Hematopoietic multipotent progenitor cell treated with erythropoietin and hydrocortisone succinate and interleukin-3 and kit ligand, for 6 days (in vitro differentiated cells): ENCODE measurements at places on chromosomes 5 and 9.

DNA sequence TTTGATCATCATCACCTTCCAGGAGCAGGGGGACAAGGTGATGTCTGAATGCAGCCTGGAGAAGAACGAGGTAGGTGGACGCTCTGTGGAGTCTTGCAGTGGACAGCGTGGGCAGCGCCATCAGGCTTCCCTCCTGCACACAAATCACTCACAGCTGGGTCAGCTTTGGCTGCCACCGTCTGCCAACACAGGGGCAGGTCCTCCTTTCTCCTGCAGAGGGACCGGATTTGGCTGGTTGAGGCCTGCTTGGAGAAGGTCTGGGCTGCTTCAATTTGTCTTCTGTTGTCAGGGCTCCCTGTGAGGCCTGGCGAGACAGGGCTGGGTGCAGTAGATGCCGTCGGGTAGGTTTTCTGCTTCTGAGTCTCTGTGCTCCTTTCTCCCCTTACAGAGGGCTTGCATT is 180.6 kb downstream of the CACNA1B start:
- no peak for DNase-seq

DNA sequence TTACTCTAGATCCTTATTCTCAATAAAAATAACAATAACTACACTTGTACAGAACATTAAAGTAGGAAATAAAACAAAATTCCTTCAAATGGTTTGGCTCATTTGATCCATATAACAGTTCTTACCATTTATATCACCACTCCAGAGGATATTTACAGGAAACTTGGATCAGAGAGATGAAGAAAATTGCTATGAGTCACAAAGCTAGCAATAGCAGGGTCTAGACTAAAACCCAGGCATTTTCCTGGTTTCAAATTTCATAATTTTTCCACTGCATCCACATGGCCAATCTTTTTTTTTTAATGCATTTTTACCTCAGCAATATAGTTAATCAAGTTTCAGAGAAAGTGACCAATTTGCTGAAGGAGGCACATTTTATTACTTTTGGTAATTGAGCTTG is 299.2 kb downstream of the ELAVL2 start:
- no peak for DNase-seq

DNA sequence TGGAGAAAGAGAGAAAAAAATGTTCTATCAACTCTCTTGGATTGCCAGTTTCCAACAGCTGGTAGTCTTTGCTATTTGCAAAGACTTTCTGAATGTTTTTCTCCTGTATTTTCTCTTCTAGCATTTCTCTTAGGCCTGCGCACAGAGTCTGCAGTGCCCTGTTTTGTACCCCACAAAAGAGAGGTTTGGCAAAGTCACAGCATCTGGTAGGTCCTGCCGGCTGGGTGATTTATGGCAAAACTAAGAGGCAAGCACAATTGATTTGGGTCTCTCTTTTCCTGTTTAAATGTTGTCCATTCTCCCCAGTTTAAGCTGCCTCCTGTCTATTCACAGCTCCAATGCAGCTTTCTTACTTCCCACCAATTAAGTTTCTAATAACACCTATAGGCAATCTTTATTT is 193.9 kb downstream of the TRPM3 start:
- no peak for DNase-seq

DNA sequence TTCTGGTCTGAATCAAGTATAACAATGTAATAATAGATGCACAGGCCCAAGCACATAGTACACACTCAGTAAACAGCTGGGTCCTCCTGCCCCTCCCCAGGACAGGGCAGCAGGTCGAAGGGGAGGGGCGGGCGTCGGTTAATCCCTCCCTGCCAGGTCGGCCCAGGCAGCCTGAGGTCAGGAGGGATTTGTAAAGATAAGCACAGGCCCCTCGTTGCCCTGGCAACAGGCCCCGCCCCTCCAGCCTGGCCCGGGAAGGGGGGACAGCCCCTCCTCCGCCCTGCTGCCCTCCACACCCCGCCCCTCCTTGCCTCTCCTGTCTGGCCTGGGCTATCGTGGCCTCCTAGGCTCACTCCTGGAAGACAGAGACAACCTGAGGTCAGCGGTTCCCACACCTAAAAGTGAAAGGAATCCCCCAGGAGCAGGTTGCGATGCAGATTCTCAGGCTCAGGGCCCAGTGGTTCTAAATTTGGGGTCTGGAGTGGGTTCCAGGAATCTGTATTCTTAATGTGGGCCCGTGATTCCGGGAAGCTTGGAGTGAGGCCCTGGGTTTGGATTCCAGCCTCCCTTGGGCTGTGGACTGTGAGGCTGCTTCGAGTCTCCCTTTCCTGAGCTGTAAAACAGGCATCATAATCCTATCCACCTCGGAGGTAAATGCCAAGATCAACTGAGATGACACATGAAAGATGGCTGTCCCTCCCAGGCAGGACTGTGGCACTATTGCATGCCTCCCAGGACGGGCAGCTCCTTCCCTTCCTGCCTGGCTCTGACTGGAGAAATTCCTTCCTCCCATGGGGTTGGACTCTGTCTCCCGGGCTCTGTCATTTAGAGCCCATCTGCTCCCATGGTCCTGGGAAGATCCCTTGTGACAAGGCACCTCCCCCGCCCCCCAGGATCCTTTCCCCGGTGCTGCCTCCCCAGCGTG is 4.4 kb downstream of the CRB2 start:
- peak; percentile 97 for DNase-seq

GRCh38 chr9:90855208-90855902 is 53.7 kb downstream of the SYK start:
- no peak for DNase-seq

DNA sequence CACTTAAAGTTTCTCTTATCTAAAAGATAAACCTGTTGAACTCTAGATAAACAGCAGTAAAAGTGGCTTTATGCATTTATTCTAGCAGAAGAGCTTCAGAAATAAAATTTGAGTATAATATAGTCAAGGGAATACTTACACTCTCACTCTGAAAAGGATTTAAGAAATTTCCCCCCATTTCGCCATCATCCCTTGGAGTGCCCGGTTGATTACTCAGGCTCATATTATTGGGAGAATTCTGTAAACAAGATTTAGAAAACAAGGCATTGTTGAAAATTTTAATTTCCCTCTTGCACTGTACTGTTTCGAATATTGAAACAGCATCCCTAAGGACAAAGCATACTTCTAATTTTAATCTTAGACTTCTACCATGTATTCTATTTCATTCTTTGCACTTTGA is 34.5 kb upstream of the ACOT12 start:
- no peak for DNase-seq

GRCh38 chr9:137648396-137648795 is 29.6 kb downstream of the EHMT1 start:
- DNase-seq: no peak

- peak; percentile 37 for DNase-seq
Observed at GRCh38 chr9:34994260-34994899, 4.8 kb downstream of the DNAJB5 start.

DNA sequence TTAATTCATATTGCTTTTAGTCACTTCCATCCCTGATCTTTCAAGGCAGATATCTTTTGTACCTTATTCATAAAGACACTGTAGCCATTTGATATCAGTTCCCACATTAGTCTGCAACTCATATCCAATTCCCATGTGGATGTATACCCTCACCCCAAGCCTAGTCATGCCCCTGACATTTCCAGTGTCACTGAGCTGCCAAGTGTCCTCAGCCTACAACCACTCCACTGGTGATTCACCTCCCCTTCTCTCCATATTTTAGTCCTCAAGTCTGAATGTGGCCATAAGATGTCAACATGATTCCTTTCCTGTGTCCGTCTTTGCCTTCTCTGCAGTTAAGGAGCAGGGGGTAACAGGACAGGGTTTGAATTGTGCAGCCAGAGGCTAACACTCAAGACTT is 346.9 kb downstream of the RAB3C start:
- DNase-seq: no peak

GRCh38 chr5:111389390-111390082 is 122.8 kb downstream of the STARD4 start:
- DNase-seq: no peak

GRCh38 chr5:179385914-179386313 is 40.7 kb upstream of the ADAMTS2 start:
- no peak for DNase-seq

GRCh38 chr5:81391-82021 is 10.5 kb upstream of the PLEKHG4B start:
- DNase-seq: no peak

GRCh38 chr9:3732077-3733038 is 206.6 kb upstream of the RFX3 start:
- DNase-seq: peak; percentile 80

GRCh38 chr5:167426501-167426900 is 864.9 kb upstream of the WWC1 start:
- DNase-seq: no peak

- no peak for DNase-seq
Observed at GRCh38 chr9:21890696-21891095, 88.3 kb downstream of the MTAP start.
